ENCODE measurements at places on chromosomes 6 and 20.

- peak; percentile 45 for DNase-seq
Measured at GRCh38 chr6:130019326-130020072, 1.1 kb downstream of the L3MBTL3 start.

- DNase-seq, result no peak
Measured at GRCh38 chr6:77143659-77144447, 319.4 kb downstream of the HTR1B start.

DNA sequence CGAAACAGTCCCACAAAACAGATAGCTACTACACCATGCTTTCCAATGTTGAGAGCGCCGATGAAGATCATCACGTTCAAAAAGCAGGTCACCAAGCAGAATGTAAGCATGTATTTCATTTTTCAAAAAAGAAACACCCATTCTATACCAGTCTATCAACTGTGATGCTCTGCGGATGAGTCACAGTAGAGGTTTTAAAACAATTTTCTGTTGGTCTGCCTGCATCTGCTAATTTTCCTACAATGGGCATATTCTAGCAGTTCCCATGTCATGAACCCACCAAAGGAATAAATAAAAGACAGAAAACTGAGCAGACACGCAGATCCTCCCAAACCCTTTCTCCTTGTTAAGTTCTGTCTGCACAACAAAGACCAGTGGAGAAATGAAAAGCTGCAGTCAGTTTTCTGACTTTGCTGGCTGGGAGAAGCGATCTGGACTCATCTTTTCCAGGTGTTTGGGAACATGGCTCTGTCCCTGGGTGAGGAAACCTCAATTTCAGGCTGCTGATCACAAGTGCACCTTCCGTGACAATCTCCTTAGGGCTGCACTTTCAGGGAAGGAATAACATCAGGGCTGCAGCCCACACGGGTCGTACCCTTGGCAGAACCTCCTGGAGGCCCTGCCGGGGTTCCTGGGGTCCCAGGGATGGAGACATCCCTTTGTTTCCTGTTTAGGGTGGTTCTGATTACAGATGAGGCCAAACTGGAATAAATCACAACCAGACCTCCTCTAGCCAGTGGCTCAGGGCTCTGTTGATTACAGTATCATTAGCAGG is 200.1 kb downstream of the BMP7 start:
- no peak for DNase-seq

DNA sequence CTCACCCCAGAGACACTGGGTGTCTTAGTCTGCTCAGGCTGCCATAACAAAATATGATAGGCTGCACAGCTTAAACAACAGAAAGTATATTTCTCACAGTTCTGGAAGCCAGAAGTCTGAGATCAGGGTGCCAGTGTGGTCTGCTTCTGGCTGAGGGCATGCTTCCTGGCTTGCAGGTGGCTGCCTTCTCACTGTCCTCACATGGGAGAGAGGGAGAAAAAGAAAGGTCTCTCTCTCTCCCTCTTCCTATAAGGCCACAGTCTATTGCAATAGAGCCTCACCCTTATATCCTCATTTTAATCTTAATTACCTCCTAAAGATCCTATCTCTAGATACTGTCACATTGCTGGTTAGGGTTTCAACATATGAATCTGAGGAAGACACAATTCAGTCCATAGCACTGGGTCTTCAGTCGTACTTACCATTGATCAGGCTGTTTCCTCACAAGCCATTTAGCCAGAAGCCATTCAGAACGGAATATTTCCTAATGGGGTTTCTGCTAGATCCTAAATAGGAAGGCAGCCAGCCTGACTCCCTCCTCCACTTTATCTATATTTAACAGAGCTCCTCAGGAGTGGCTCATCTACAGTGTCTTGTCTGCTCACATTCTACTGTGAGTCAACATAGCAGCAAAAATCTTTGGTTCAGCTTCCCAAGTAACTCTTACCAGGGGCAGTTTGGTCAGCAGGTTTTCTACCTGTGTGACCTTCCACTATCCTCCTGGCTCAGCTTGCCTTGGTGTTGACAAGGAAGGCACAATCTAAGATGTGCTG is 42.2 kb downstream of the CD164 start:
- DNase-seq, result no peak

DNA sequence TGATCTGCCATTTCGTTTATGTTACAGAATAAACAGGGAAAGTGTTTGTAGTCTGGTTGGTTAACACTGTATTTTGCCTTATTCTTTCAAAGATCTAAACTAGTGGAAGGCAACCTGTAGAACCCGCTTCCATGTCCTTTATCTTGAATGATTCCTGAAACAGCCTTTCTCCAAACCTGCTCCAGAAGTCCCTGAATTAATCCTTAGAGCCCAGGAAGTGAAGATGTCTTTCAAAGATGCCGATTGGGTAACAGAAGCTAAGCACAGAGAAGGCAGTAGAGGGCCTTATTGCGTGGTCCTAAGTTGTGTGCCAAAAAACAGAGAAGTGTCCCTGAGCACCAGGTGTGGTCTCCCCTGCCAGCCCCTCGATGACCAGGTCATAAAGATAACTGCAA is 19.2 kb upstream of the ZSCAN16 start:
- no peak for DNase-seq

GRCh38 chr6:131924881-131925474 is 26.2 kb downstream of the CCN2 start:
- DNase-seq, result no peak

DNA sequence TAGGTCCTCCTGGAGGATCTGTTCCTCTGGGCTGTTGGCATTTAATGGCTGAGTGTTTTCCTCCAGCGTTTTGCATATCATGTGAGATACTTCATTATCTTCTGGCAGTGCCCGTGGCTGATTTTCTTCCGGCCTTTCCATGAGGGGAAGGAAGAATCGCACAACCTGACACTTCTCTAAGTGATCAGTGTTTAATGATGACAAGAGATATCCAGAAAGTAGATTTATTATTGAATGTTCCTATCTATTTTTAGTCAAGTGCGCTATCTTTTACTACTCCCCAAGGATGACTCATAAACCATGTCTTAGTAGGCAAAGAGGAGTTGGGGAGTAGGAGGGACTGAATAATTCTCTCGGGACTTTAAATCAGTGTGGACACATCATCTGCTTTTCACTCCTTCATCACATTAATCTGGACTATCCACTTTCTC is 149.7 kb downstream of the PLCB4 start:
- DNase-seq, result no peak

GRCh38 chr6:126016591-126016990 is 30.3 kb downstream of the TRMT11 start:
- no peak for DNase-seq

- DNase-seq, result no peak
Measured at GRCh38 chr6:170073846-170074245, 217.0 kb downstream of the DLL1 start.

DNA sequence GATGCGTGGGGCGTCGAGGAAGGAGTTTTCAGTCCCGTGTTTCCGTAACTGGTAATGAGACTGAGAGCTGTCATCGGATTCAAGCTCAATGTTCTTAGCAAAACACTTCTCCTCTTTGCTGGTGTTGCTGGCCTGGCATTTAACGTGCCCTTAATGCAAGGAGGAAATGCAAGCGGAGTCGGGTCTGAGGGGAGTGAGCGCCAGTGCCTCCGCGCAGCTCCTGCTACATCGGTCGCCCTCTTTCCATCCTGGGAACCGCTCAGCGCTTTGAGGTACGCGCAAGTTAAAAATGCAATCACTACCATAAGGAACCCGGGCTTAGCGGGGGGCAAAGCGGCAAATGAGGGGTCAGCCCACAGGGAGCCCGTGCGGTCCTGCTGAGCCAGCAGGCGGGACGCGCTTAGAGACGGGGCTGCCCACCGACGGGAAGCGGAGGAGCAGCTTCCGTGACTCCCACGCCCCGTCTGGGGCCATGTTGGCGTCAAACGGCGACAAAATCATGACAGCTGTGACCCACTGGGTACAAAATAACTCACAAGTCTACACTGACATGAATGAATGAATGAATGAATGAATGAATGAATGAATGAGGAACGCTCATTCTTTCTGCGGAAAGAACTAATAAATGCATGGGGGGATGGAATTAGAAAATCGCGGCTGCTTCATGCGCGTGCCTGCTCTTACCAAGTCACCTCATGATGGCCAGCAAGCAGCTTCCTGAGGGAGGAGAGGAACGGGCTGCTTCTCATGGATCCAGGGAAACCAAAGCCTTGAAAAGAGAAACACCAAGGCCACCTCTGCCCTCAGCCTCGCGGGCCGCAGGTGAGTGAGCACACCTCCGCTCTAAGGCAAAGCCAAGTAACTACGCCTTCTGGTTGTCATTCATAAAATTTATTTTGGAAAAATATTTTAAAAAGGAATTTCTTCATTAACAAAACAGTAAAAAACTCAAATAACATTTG is 9.3 kb downstream of the DLL1 start:
- no peak for DNase-seq

DNA sequence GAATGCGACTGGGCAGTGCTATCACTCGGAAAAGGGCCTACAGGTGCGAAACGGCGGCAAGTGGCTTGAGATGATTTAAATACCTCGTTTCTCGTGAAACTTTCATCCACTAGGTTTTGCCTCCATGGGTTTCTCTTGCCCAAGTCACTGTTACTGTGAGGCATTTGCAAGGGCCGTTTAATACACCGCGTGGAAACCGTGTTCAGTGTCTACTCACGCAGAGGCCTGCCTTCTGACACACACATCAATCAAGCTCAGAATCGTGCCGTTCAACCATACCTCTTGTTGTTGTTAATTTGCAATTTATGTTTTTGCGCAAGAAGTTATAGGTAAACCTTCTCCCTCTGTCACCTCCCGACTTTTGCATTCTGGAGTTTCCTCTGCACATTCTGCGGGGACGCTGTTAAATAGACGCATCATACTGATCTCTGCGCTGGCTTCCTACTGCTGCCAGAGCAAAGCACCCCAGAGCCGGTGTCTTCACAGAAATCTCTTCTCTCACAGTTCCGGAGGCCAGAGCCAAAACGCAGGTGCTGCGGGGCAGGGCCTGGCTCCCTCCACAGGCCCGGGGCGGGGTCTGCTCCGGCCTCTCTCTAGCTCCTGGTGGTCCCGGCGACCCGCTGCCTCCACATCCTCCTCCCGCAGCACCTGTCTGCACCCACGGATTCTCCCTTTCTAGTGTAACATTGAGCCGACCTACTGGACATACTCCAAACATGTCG is 251.4 kb downstream of the SMOC2 start:
- DNase-seq, result no peak

Data from stimulated activated CD4-positive, alpha-beta T cell treated with anti-CD3 and anti-CD28 coated beads, Interleukin-4, amount 100 ng/mL, for 1 hour (primary cell).